ENCODE measurements at places on chromosomes 4 and X.

DNA sequence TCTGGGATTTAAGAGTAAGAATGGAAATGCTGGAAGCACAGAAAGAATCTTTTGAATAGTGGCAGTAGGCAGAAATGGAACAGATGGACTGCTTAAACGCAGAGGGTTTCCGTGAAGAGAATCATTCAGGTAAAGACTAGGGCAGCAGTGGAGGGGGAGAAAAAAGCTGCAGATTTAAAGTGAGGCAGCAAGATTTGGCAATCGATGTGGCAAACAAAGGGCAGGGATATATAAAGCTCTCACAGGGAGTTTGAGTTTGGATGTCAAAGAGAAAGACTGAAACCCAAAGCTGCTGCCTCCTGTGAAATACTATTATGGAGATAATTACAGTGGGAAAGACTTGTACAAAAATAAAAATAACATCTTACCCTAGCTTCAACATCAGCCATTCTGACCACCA, 384.0 kb downstream of the CENPC start:
- H3K4me1 ChIP-seq, result no peaks in the 10 kb centered on the region
- H3K27me3 ChIP-seq, result no peaks in the 10 kb centered on the region
- DNase-seq, result no peak

- H3K4me3 ChIP-seq, result no peak overlapping the region
- no peak overlapping the region for H3K27ac ChIP-seq
- no peak for DNase-seq
These were observed 189.6 kb downstream of the TMEM47 start for GRCh38 chrX:34467437-34467836.

DNA sequence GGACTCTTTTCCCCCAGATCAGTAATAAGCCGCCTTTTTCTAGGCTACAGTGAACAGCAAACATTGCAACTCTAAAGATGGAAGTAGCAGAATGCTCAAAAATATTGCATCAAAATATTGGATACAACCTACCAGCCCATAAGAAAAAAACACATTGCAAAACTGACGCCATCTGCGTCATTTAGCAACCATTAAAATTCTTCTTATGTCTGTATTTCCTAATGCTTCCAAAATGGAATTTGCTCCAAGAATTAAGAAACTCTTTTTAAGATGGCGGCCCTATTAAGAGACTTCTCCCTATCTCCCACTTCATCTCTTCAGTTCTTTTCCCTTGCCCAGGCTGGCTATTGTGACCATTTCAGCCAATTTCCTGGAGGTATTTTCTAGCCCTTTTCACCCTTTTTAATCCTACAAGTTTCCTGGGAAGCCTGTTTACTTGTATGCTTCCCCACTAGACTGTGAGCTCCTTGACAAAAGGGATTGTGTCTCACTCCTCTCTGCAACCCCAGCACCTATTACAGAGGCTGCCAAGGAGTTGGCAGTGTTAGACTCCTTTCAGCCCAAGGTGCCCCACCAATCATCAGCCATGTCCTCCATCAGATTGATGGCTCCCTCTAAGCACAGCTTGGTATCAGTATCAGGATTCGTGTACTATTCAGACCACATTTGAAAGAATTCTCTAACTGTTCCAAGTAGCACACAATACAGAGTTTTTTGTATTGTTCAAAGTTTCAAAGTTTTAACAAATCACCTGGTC, 4.4 kb downstream of the GPC3 start:
- no peak overlapping the region for H3K27ac ChIP-seq
- DNase-seq, result no peak
- H3K4me3 ChIP-seq, result no peak overlapping the region
- no peaks in the 10 kb centered on the region for H3K4me1 ChIP-seq
- no peaks in the 10 kb centered on the region for H3K36me3 ChIP-seq
- H3K27me3 ChIP-seq, result no peaks in the 10 kb centered on the region

DNA sequence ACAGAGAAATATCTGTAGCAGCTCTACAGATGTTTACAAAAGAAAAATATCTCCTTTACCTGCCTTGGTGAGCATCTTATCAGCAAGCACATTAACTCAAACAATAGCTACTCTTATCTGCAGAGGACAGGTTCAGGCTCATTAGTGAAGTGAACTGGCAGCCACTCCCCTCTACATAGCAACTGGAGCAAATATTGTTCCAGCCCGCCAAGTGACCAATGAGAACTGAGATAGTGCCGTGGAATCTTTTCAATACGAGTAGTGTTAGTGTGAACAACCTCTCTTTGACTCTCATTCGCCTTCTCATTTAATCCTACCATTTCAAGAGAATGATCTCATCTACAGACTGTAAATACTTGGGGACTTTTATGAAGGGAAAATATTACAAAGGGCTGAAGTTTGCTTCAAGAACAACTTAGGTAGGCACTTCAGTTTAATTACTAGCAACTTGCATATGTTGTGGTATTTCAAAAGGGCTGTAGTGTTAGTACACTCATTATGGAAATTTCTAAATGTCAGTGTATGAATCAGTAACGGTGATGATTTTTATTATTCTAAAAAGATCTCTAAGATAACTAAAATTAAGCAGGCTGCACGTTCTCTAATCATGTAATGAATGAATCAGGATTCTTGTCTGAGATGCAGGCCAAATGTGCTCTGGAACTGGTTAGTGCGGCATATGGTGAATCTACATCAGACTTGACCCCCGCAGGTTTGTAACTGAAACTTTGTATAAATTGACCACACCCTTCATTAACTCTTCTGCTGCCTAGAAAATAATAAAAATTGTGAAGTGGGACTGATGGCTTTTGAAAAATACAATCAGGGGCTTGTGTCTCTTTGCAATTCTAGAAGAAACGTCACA, 72.4 kb downstream of the PALLD start:
- no peak overlapping the region for H3K4me3 ChIP-seq
- no peak overlapping the region for H3K27ac ChIP-seq
- no peaks in the 10 kb centered on the region for H3K27me3 ChIP-seq
- no peaks in the 10 kb centered on the region for H3K36me3 ChIP-seq

- no peaks in the 10 kb centered on the region for H3K27me3 ChIP-seq
- no peaks in the 10 kb centered on the region for H3K4me1 ChIP-seq
- DNase-seq, result no peak
- H3K4me3 ChIP-seq, result no peak overlapping the region
- H3K36me3 ChIP-seq, result no peaks in the 10 kb centered on the region
These were observed 452.2 kb upstream of the FTHL17 start for GRCh38 chrX:31523884-31524536.

- no peaks in the 10 kb centered on the region for H3K4me1 ChIP-seq
- no peak overlapping the region for H3K4me3 ChIP-seq
- no peak overlapping the region for H3K27ac ChIP-seq
- H3K36me3 ChIP-seq, result no peaks in the 10 kb centered on the region
- H3K27me3 ChIP-seq, result peaks cover 7% of the 10 kb centered on the region
These were observed 62.3 kb downstream of the PPP2R2C start for GRCh38 chr4:6410068-6410467.

GRCh38 chr4:139229534-139230039, 50.4 kb downstream of the MGARP start:
- no peak overlapping the region for H3K4me3 ChIP-seq
- no peak overlapping the region for H3K27ac ChIP-seq
- H3K36me3 ChIP-seq, result no peaks in the 10 kb centered on the region
- H3K27me3 ChIP-seq, result no peaks in the 10 kb centered on the region
- no peaks in the 10 kb centered on the region for H3K4me1 ChIP-seq

GRCh38 chr4:159175085-159175988, 72.5 kb downstream of the RAPGEF2 start:
- H3K36me3 ChIP-seq, result no peaks in the 10 kb centered on the region
- H3K4me1 ChIP-seq, result peaks cover 60% of the 10 kb centered on the region
- DNase-seq, result no peak
- H3K27me3 ChIP-seq, result no peaks in the 10 kb centered on the region
- no peak overlapping the region for H3K4me3 ChIP-seq
- no peak overlapping the region for H3K27ac ChIP-seq

GRCh38 chr4:108559911-108560310, 60.5 kb upstream of the RPL34 start:
- H3K4me1 ChIP-seq, result peaks cover 4% of the 10 kb centered on the region
- no peak overlapping the region for H3K27ac ChIP-seq
- H3K36me3 ChIP-seq, result no peaks in the 10 kb centered on the region
- H3K27me3 ChIP-seq, result no peaks in the 10 kb centered on the region
- DNase-seq, result no peak

GRCh38 chrX:43559644-43560043, 96.5 kb upstream of the MAOA start:
- no peaks in the 10 kb centered on the region for H3K36me3 ChIP-seq
- DNase-seq, result no peak
- no peaks in the 10 kb centered on the region for H3K4me1 ChIP-seq
- H3K27me3 ChIP-seq, result no peaks in the 10 kb centered on the region

- no peaks in the 10 kb centered on the region for H3K27me3 ChIP-seq
- no peak overlapping the region for H3K27ac ChIP-seq
- H3K4me3 ChIP-seq, result no peak overlapping the region
- no peak for DNase-seq
- no peaks in the 10 kb centered on the region for H3K4me1 ChIP-seq
These were observed 158.9 kb downstream of the MID1IP1 start for GRCh38 chrX:38960137-38960536.

- no peak overlapping the region for H3K27ac ChIP-seq
- no peaks in the 10 kb centered on the region for H3K27me3 ChIP-seq
- H3K4me1 ChIP-seq, result peaks cover 1% of the 10 kb centered on the region
- no peak for DNase-seq
- H3K4me3 ChIP-seq, result no peak overlapping the region
These were observed 11.3 kb downstream of the BLOC1S4 start for GRCh38 chr4:6727081-6727942.

GRCh38 chr4:157999723-158000122, 173.1 kb downstream of the GASK1B start:
- H3K4me1 ChIP-seq, result peaks cover 4% of the 10 kb centered on the region
- DNase-seq, result no peak
- no peak overlapping the region for H3K27ac ChIP-seq
- no peaks in the 10 kb centered on the region for H3K27me3 ChIP-seq
- no peak overlapping the region for H3K4me3 ChIP-seq

GRCh38 chr4:26020083-26020668, 106.2 kb downstream of the SMIM20 start:
- no peaks in the 10 kb centered on the region for H3K27me3 ChIP-seq
- H3K4me1 ChIP-seq, result peaks cover 24% of the 10 kb centered on the region
- H3K27ac ChIP-seq, result peak overlapping the region; percentile 80
- peak overlapping the region; percentile 8 for H3K4me3 ChIP-seq
- H3K36me3 ChIP-seq, result no peaks in the 10 kb centered on the region
